COLO829 (cell line): ENCODE measurements at places on chromosomes 12 and 14.

- no peak for DNase-seq
These were observed 43.1 kb downstream of the DIO3 start for GRCh38 chr14:101604228-101604934.

- DNase-seq: no peak
These were observed 202.7 kb upstream of the FRMD6 start for GRCh38 chr14:51448831-51449670.

DNA sequence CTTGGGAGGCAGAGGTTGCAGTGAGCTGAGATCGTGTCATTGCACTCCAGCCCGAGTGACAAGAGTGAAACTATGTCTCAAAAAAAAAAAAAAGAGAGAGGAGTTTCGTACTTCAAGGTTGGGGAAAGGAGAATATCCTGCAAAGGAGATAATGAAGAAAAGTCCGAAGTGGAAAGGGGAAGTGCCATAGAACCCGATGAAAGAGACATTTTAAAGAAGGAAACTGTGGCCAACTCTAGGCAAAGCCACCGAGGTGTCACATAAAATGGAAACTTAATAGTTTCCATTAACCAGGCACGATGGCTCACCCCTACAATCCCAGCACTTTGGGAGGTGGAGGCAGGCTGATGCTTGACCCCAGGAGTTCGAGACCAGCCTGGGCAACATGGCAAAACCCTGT lies 15.0 kb upstream of the LTBP2 start:
- no peak for DNase-seq

- DNase-seq: no peak
These were observed 57.8 kb upstream of the PSMC1 start for GRCh38 chr14:90198541-90199060.

DNA sequence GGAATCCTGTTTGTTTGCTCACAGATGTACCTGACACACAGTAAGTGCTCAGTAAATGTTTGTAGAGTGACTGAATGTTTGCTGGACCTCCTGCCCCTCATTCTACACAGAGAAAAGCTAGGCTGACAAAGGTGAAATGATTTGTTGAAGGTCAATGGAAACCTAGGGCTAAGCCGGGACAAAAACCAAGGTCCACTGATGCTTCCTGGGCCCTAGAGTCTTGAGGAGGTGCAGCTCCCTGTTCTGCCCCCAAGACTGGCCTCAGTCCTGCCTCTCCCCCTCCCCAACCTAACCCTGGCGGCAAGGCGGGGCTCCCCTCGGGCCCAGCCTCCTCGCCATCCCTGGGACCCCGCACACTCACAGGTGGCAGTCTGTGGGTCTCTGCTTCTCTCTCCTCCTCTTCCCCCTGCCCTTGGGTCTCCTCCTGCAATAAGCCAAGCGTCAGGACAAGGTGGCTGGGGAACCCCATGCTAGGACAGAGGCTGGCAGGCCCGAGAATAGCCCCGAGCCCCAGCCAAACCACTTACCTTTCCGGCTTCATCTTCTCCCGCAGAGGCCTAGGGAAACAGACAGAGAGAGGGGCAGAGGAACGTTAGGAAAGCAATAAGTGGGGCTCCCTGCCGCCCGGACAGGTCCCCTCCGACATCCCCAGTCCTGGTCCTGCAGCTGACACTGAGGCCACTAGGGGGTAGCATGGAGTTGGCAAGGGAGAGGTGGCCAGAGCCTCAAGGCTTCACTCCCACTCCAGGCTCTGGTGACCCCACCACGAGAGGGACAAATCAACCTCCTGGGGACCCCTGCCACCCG lies 9.3 kb downstream of the PGF start:
- peak; percentile 80 for DNase-seq

- DNase-seq: no peak
These were observed 127.5 kb downstream of the SMOC1 start for GRCh38 chr14:70006699-70007098.

DNA sequence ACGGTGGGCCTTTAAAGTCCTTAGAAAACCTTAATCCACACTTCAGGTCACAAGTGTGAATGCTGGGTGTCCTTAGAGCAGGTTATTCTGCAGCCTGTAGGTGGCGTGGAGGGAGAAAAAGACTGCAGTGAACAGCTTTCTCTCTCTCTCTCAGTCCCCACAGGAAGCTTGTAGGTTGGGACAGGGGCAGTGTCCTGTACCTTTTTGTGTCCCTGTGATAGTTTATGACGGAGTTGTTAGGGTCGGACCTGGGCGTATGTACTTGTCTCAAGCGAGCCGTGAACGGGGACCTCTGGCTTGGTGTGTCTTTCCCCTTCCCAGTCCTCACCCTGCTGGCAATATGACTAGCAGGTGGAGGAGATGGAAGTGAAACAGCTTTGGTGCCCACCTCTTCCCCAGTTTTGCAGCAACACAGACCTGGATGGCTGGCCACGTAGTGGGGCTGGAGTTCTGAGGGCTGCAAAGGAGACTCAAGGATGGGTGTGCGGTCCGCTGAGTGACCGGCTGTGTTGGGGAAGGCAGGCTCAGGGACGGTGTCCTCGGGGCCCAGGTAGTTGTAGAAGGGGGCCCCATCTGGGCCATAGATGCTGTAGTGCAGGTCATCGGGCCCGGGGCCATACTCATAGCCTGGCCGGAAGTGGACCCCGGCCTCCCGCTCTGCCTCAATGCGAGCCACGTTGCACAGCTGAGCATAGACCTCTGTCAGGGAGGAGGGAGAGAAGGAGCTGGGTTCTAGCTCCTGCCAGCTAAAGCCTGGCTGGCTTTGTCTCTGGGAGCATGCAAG lies 8.9 kb downstream of the ISCA2 start:
- DNase-seq: no peak

DNA sequence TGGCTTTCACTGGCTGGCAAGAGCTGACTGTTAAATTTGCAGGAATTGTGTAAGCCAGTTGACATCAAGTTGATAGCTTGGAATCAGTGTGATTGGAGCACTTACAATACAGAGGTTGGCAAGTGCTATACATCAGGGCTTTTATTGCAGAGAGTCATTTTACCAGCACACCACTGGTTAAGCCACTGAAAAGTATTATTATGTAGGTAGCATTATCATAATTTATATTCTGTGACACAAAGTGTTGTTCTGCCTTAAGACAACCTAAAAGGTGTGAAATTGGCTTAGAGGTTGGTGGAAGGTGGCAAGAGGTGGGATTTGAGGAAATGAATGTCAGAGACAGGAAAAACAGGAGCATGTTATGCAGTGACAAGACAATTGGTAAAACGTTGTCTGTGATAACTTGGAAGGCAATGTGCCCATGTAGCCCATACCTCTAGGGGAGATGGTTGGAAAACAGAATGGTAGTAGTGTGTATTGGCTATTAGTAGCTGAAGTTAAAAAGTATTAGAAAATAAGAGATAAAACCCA lies 172.9 kb upstream of the PRICKLE1 start:
- no peak for DNase-seq

GRCh38 chr12:124778411-124778810 lies 85.3 kb downstream of the SCARB1 start:
- no peak for DNase-seq

DNA sequence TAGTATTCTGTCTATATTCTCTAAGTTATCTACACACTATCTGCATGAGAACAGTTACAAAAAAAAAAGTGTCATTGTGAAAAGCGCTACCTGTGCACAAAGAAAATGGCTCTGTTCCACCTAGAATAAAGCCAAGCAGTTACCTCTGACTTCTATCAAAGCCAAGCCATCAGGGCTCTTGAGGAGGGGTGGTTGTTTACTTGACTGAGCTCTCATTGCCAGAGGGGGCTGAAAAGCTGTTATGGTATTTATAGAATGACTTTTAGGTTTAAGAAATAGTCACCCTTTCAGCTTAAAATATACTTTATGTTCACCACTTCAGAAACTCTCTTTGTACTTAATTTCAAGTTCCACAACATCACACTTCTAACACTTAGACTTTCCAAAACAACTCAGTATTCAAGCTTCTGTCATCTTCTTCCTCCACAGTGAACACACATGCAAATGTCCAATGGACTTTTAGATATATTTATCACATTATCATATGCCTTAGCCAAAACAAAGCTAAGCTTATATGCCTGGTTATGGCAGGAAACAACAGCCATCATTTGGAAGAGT lies 7.5 kb downstream of the ITPR2 start:
- no peak for DNase-seq

- peak; percentile 58 for DNase-seq
These were observed 46.7 kb downstream of the LRRC74A start for GRCh38 chr14:76872796-76873432.

DNA sequence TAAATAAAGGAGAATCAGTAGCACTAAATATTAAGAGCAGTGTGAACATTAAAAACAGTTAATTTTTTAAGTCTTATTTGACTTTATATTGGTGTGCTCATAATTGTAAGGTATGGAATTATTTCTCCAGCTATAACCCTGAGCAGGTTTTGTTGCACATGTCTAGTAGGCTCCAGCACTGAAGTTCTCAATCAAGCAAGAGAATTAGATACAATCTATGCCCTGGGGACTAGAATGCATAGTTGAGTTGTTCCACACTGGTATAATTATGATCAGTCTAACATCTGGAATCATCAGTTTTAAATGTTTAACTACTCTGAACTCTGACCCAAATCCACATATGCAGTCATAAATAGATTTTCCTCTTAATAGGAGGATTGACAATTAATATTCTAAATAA lies 257.8 kb upstream of the ARHGAP5 start:
- DNase-seq: peak; percentile 40

GRCh38 chr12:120290609-120291305 lies 946 bp downstream of the RNU4-2 start:
- DNase-seq: no peak

GRCh38 chr12:31488737-31489338 lies 102.1 kb downstream of the DENND5B start:
- DNase-seq: no peak

DNA sequence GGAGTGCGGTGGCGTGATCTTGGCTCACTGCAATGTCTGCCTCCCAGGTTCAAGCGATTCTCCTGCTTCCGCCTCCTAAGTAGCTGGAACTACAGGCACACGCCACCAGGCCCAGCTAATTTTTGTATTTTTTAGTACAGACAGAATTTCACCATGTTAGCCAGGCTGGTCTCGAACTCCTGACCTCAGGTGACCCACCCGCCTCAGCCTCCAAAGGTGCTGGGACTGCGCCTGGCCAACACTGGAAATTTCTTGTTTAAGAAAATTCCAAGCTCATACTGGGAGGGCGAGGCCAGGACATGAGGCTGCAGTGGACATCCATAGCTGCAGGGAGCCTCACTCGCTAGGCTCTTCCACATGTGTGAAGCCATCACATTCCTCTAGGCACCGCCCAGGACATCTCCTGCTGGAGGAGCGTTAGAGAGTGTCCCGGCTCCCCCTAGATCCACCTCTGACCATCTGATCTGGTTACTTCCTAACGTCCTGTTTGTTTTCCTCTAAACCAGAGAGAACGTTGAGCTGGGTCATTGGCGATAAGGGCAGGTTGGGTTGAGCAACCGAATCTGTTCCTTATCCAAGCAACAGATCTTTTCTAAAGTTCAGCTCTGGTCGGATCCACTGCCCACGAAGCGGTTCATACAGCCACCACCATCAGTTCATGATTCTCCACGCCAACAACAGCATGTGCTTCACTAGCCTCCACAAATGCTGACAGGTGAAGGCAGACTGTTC lies 108.2 kb upstream of the MED13L start:
- DNase-seq: no peak

- peak; percentile 5 for DNase-seq
These were observed 147.8 kb upstream of the ATP2B1 start for GRCh38 chr12:89856431-89856830.

GRCh38 chr14:55111122-55111708 lies 17.8 kb upstream of the LGALS3 start:
- DNase-seq: no peak

DNA sequence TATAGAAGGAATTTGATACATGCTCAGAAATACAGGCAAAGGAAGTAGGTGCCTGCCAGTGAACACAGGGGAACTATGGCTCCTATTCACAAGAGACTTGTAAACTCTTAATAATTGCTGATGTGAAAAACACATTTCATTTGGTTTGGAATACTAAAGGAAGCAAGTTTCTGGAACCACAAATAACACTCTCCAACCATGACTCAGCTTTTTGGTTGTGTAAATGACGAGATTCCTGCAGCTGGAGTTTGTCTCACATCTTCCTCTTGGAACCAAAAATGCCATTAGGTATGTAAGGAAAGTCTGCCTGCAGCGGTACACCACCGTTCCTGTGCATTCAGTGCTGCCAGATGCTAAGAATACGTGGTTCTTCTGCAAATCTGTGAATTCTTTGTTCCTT lies 4.5 kb upstream of the OR11H6 start:
- DNase-seq: peak; percentile 6

- DNase-seq: no peak
These were observed 1292.2 kb upstream of the TMEM132C start for GRCh38 chr12:126974779-126975178.

- no peak for DNase-seq
These were observed 309.3 kb upstream of the E2F7 start for GRCh38 chr12:77374673-77375072.

- DNase-seq: no peak
These were observed 33.5 kb downstream of the SLC6A12 start for GRCh38 chr12:180445-180844.

- DNase-seq: no peak
These were observed 11.7 kb upstream of the PTHLH start for GRCh38 chr12:27984275-27984674.

- no peak for DNase-seq
These were observed 51.9 kb upstream of the REP15 start for GRCh38 chr12:27644158-27644845.

GRCh38 chr12:92192360-92192759 lies 46.7 kb upstream of the BTG1 start:
- no peak for DNase-seq

GRCh38 chr14:54116972-54117371 lies 160.3 kb upstream of the BMP4 start:
- no peak for DNase-seq

DNA sequence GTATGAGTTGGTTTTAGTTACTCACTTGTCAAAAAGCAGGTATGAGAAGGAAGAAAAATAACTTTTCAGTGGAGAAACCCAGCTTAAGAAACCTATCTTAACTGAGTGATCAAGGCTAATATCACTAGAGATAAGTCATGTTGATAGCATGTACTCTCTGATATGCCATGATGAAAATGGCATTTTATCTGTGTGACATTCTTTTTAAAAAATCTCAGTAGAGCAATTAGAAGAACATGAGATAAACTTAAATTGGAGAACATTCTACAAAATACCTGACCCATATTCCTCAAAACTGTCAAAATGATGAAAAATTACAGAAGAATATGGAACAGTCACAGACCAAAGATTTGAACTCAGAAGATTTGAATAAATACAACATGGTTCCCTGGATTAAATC lies 912.4 kb upstream of the ATXN7L3B start:
- no peak for DNase-seq

- DNase-seq: no peak
These were observed 643.1 kb downstream of the GALC start for GRCh38 chr14:87349921-87350320.

- DNase-seq: no peak
These were observed 64.6 kb upstream of the ACTN1 start for GRCh38 chr14:69043596-69044260.

- DNase-seq: no peak
These were observed at the start of gene GLT8D2 for GRCh38 chr12:104049903-104050356. GLT8D2 (minus strand) TSS chr12:104050187; CDS start chr12:104019648, 30,539 bp downstream.
